Sigmoid colon (tissue), 7 donors: ENCODE measurements at places on chromosomes 2 and 18. TPM values are rescaled to one million over a fixed set of nuclear protein-coding genes. Genes with fewer than 3 reads are reported as not detected.

The GCG gene
- not detected for total RNA-seq

The GPATCH11 gene
- 4.9 TPM for total RNA-seq

The RASGRP3 gene
- total RNA-seq = 8.6 TPM

DNA sequence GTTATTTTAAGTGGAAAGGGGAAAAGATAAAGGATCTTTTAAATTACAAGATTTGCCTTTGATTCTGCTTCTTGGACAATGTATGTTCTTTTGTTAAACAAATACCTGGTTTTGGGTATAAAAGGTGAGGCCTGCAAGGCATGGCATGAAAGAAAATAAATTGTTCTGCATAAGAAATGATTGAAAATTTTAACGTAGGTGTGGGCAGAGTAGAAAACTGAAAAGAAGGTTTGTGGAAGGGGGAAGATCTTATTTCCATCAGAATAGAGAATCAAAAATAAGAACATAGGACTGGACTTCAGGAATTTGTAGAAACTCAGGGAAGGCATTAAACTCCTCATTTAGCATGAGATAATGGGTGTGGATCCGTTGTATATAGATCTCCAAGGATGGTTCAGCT lies 153.1 kb downstream of the SETBP1 start:
- DNase-seq = no peak
- no peak overlapping the region for H3K4me3 ChIP-seq
- no peak overlapping the region for H3K27ac ChIP-seq
- H3K36me3 ChIP-seq = no peaks in the 10 kb centered on the region
- peaks cover 4% of the 10 kb centered on the region for H3K4me1 ChIP-seq

DNA sequence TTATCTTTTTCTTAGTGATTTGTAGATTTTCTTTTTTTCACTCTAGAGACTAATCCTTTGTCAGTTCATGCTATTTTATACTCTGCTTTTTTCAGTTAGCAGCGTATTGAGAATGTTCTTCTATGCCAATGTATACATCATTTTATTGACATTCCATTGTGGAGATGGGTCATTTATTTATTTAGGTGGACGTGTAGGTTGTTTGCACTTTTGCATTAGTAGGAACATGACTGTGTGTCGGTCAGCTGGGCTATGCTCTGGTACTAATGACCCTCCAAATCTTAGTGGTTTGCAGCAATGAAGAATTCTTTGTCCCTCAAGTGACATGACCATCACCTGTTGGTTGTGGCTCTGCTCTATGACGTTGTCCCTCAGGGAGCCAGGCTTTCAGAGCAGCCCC lies 33.6 kb downstream of the HPCAL1 start:
- no peak overlapping the region for H3K4me3 ChIP-seq
- H3K36me3 ChIP-seq = no peaks in the 10 kb centered on the region
- no peak for DNase-seq
- no peak overlapping the region for H3K27ac ChIP-seq
- H3K27me3 ChIP-seq = no peaks in the 10 kb centered on the region

GRCh38 chr2:239994086-239994485 lies 31.1 kb downstream of the NDUFA10 start:
- peaks cover 18% of the 10 kb centered on the region for H3K36me3 ChIP-seq
- H3K27me3 ChIP-seq = no peaks in the 10 kb centered on the region
- no peak overlapping the region for H3K4me3 ChIP-seq
- H3K27ac ChIP-seq = no peak overlapping the region
- H3K4me1 ChIP-seq = peaks cover 17% of the 10 kb centered on the region
- no peak for DNase-seq

DNA sequence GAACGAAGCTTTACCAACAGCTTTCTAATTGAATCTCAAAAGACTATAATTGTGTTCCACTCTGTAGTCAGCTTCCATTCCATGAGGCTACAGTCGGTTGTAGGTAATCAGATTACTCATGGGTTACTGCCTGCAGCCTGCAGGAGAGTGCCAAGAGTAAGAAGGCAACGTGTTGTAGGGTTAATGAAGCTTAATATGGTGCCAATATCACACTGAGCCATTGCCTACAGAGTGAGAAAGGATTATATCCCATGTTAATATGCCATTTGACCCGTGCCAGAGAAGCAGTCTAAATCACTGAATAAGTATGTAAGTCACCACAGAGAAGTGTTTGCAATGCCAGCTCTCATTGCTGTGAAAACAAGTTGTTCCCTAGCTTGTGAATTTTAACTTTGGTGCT lies 734.5 kb upstream of the ACVR2A start:
- H3K27ac ChIP-seq = no peak overlapping the region
- no peaks in the 10 kb centered on the region for H3K4me1 ChIP-seq
- no peak overlapping the region for H3K4me3 ChIP-seq

DNA sequence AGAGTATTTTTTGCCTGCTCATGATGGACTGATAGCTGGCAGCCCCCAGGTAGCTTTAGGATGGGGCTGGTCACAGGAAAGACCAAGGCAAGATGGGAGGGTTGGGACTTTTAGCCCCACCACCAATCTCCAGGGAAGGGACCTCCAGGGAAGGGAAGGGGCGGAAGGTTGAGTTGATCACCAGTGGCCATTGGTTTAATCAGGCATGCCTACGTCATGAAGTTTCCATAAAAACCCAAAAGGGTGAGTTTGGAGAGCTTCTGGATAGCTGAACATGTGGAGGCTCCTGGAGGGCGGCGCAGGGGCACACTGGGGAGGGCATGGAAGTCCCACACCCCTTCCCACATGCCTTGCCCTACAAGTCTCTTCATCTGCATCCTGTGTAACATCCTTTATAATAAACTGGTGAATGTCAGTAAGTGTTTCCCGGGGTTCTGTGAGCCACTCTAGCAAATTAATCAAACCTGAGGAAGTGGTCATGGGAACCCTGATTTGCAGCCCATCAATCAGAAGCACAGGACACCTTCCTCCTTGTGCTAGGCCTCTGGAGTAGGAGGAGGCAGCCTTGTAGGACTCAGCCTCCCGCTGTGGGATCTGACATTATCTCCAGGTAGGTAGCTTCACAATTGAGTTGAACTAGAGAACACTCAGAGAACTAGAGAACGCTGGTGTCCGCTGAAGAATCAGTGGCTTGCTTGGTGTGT lies 30.3 kb downstream of the RAB31 start:
- H3K27me3 ChIP-seq = no peaks in the 10 kb centered on the region
- H3K36me3 ChIP-seq = no peaks in the 10 kb centered on the region
- no peaks in the 10 kb centered on the region for H3K4me1 ChIP-seq
- no peak overlapping the region for H3K4me3 ChIP-seq
- no peak for DNase-seq

GRCh38 chr2:178825183-178825582 lies 18.0 kb upstream of the TTN start:
- no peaks in the 10 kb centered on the region for H3K27me3 ChIP-seq
- DNase-seq = no peak
- H3K4me1 ChIP-seq = no peaks in the 10 kb centered on the region
- H3K4me3 ChIP-seq = no peak overlapping the region
- no peak overlapping the region for H3K27ac ChIP-seq
- H3K36me3 ChIP-seq = no peaks in the 10 kb centered on the region
